Heart right ventricle (tissue), 16 donors: ENCODE measurements at places on chromosomes 16 and 17. TPM values are rescaled to one million over a fixed set of nuclear protein-coding genes. Genes with fewer than 3 reads are reported as not detected.

DNA sequence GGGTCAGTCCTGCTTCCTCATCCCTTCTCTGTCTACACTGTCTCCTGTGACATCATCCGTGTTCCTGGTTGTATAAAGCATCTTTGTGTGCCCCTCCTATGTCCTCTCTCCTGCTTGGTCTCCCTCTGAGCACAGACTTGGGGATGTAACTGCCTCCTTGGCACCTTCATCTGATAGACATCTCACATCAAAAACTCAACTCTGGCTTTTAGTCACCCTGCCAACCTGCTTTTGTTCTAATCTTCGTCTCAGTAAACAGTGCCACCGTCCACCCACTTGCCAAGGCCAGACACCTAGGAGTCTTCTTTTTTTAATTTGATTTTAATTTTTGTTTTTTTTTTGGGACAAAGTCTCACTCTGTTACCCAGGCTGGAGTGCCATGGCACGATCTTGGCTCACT, 16.9 kb upstream of the KSR1 start:
- no peak for DNase-seq

DNA sequence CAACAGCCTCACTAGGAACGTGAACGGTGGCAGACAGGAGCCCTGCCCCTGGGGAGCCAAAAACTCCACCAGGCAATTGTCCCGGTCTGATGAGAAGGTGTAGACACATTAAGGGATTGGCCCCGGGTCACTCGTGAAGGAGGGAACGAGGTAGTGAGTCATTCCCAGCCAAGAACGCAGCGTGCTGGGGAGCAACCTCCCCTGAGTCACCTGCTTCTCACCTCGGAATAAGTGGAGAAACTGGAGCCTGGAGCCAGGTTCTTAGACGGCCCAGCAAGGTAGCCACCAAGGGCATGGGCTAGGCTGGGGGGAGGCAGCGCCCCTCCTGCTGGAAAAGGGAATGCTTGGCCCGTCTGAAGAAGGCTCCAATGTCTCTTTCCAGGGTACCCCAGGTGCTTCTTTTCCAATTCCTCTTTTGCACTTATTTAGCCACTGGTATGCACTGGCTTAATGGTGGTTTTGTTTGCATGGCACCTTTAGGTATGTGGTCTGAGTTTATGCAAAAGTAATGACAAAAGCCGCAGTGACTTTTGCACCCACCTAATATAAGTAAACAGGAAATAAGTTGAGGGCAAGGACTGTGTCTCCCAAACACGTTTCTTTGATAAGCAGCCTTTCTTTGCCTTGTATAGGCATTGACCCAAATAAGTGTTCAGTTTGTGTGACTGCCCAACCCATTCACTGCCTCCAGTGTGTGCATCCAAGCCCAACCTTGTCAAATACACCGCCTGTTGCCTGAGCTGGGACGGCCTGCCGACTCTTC, 1.8 kb upstream of the HELZ start:
- no peak for DNase-seq

The CDH3 gene
- total RNA-seq, result not detected

The FZD2 gene
- 6.0 TPM for total RNA-seq
